ENCODE measurements at places on chromosomes 2 and 18.

GRCh38 chr2:39395313-39395712 lies 41.8 kb downstream of the MAP4K3 start:
- no peak for DNase-seq

- DNase-seq = no peak
Observed at GRCh38 chr18:14961991-14962390, 214.0 kb downstream of the ANKRD30B start.

- no peak for DNase-seq
Observed at GRCh38 chr2:191574232-191574631, 103.7 kb upstream of the NABP1 start.

DNA sequence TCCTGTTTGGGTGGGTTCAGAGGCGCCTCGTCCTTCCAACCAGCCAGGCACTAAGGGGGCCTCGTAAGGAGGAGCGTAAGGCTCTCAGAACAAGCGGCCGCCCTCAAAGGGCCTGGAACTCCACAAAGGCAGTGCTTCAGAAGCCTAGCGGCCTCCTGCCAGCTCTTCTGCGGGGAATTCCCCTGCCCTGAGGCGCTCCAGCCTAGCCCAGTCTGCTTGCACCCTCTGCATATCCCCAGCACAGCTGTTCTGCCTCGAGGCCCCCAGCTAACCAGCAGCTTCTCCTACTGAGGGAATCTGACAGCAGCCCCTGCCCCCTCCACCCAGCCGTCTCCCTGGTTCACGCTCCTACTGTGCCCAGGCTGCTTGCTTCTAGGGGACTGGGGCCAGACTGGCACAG lies 265.9 kb downstream of the TFCP2L1 start:
- DNase-seq = no peak

- DNase-seq = peak; percentile 44
Observed at GRCh38 chr2:177772529-177772928, 300.0 kb downstream of the PDE11A start.

GRCh38 chr2:150792780-150793300 lies 305.4 kb upstream of the RND3 start:
- no peak for DNase-seq

GRCh38 chr2:203870481-203870880 lies 2.9 kb downstream of the CTLA4 start:
- DNase-seq = no peak

GRCh38 chr2:146632707-146633106 lies 1212.1 kb upstream of the ACVR2A start:
- DNase-seq = no peak

- no peak for DNase-seq
Observed at GRCh38 chr2:124339709-124340108, 314.6 kb downstream of the CNTNAP5 start.
